ENCODE measurements at places on chromosomes 4 and X.

GRCh38 chr4:61406677-61407076 is 206.6 kb downstream of the ADGRL3 start:
- DNase-seq: no peak

DNA sequence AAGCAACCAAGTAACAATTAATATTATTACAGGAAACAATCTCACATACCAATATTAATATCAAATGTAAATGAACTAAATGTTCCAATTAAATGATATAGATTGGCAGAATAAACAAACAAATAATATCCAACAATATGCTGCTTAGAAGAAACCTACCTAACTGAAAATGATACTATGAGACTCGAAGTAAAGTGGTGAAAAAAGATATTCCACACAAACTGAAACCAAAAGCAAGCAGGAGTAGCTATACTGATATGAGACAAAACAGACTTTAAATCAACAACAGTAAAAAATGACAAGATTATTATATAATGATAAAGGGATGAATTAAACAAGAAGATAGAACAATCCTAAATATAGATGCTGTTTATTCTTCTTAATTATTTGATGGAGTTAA is 140.1 kb downstream of the SPANXN4 start:
- DNase-seq: no peak

DNA sequence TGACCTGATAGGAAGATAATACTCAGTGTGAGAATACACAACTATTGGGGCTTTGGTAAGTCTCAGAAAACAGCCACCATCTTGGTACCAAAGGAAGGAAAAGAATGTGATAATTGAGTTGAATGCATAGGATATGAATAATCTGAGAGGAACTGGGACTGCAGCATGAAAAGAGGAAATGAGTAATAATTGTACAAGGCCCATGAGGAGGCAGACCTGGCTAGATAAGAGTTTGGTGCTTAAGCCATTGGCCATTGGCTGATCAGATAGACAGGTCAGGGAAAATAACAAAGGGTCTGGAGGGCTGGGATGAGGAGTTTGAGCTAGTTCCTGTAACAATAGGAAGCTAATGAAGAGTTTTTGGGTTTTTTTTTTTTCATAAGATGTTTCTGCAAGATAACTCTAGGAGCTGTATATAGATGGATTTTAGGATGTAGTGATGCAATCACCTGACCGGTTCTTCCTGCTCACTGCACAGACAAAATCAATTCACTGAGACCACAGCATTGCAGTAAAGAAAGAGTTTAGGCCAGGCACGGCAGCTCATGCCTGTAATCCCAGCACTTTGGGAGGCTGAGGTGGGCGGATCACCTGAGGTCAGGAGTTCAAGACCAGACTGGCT is 5.3 kb upstream of the TRMT2B start:
- DNase-seq: no peak

DNA sequence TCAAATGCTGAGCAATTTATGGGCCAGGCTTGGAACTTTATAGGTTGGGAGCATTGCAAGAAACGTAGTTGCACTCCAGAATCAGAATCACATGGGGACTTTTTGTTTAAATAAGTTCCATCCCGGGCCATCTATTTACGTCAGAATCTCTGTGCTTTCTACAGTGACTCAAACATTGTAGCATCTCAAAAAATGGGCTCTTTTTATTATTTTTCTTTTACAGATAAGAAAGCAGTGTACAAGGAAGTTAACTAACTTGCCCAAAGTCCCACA is 10.2 kb downstream of the CC2D2A start:
- DNase-seq: no peak

DNA sequence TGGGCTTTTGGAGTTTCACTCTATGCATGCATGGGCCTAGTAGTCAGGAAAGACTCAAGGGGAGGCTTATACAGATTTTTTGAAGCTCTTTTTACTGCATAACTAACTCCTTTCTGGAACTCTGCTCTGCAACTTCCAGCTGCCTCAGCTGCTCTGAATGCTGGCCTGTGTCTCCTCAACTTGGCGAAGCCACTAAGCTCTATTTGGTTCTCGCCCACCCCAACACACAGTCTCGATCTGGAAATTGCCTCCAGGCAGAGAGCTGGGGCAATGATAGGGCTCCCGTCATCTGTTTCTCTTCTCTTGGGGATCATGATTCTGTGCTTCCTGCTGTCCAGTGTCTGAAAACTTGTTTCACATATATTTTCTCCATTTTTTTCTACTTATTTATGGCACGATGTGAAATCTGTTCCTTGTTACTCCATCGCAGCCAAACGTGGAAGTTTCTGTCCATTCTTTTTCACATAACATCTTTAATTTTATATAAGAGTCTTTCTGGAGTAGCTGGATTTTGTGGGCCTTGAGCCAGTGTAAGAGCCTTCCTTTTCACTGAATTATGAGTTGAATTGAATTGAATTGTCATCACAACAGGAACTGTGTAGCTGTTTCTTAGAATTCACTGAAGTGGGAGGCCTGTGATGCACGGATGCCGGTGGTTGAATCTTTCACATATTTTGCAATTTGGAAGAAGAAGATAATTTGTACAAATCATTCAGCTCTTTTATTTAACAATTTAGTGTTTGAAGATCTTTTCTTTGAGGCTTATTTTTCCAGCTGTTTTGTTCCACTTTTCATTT is 9.0 kb downstream of the ZNF275 start:
- DNase-seq: no peak
